ENCODE measurements at places on chromosomes 1 and 21. TPM values are rescaled to one million over a fixed set of nuclear protein-coding genes. Genes with fewer than 3 reads are reported as not detected.

TMEM240 gene
- 0.35 TPM for total RNA-seq

DNA sequence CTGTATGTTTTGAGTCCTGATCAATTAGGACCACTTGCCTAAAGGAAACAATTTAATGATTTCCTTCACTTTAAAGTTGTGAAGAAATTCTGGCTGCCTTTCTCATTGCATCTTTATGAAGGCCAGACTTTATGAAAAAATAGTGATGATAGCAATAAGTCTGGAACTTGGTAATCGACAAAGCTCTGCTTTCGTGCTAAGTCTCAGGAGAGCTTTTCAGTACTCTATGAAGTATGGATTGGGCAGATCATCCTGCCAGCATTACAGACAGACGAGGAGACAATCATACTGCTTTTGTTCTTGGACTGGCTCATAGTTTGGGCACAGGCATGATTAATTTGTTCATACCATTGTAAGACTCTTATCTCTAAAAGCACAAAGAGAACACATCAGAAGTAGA lies 45.5 kb upstream of the KCNJ15 start:
- no peak for DNase-seq

GRCh38 chr1:219876798-219877209 lies 51.6 kb downstream of the SLC30A10 start:
- DNase-seq, result no peak

DNA sequence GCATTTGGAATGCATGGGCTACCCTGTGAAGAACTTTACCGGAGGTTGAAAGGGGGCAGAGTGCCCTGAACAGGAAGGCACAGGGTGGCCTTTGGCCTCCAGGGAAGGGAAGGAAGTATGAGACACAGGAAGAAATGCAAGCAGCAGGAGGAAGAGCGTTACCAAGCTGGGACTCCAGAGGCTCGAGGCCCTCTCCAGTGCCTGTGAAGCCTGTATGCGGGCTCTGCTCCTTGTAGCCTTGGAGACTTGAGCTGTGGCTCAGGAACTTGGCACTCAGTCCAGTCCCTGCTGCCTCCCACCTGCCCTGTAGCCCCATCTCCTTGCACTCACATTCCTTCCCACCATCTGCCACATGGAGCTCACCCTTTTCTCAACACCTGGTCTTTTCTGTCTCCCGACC lies 33.5 kb upstream of the RNF19B start:
- no peak for DNase-seq

DNA sequence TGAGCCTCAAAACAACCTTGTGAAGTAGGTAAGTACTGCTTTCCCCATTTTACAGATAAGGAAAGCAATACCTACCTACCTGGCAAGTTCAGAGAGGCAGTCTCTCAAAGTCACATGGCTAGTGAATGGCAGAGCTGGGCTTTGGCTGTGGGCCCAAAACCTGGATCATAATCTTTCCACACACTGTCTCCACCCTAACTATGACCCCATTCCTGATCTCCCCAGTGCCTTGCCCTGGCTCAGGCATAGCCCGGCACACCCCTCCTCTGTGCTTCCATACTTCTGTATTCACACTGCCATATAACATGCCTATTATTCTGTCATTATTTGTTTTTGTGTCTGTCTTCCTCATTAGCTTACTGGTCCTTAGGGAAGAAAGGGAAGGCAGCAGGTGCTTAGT lies 15.9 kb downstream of the GNG12 start:
- no peak for DNase-seq

DNA sequence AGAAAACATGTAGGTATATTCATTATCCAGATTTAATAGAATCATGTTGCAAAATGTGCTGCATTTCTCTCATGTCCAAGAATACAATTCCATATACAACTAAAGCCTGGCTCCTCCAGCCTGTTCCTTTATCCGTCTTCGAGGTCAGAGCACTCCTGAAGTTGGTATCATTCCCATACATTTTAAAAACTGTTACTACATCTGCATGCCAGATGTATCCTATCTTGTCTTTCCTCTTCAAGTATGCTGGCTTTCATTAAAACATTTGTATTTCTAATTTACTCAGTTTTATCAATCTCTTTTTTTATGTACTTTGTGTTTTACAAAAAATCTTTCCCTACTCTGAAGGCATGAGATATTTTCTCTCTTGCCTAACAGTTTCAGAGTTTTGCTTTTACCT lies 536.6 kb upstream of the USP24 start:
- no peak for DNase-seq

GRCh38 chr1:205041998-205042910 lies 758 bp upstream of the CNTN2 start:
- no peak for DNase-seq

DNA sequence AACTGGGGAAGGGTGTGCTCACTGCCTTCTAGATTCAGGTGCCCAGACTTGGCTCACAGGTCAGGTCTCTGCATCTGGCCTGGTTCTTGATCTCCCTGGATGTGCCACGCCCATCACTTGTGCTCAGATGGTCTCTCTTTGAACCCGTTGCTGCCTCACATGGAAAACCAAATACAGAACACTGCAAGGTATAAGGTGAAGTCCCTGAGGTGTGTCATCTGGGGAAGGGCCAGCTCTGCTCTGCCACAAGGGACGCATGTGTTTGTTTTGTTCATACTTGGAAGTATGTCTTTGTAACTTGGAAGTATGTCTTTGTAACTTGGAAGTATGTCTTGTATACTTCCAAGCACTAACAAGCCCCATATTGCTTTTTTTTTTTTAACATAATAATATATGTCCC lies 13.4 kb upstream of the CRNN start:
- no peak for DNase-seq

ITLN1 gene
- not detected for total RNA-seq

GRCh38 chr21:33075128-33075527 lies 5.2 kb downstream of the OLIG1 start:
- DNase-seq, result no peak

- peak; percentile 65 for DNase-seq
These were observed 21.5 kb upstream of the SMYD2 start for GRCh38 chr1:214259353-214259977.

DNA sequence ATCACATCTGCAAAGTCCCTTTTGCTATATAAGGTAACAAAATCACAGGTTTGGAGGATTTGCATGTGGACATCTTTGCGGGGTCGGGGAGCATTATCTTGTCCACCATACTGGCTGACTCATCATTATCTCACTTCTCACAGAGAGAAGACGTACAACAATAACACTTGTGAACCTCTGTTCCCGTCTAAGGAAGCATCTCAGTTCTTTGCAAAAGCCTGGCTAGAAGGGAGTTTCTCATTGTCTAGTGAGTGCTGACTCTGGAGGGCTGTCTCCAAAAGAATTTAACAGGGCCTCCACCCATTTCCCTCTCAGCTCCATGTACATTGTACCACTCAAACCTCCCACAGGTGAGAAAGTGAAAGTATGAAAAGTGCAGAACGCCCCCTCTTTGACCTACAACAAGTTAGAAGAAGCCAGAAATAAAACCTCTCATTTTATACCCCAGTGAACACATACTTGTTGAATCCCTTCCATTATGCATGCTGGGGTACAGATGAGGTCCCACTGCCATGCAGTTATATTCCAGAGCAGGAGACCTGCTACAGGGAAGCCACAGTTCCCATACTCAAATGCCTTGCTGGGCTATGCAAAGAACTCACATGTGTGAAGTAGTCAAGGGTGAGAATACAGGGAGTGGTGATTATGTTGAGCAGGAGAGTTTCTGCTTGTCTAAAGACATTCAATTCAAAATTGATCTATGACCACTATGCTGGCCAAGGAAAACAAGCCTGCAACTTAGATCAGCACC lies 121.7 kb upstream of the PRDX6 start:
- no peak for DNase-seq

GIPC2 gene
- total RNA-seq, result 1.1 TPM

OR6K3 gene
- total RNA-seq, result not detected

Measured in renal cortical epithelial cell (primary cell).